ENCODE measurements at places on chromosomes 7 and 10.

- no peak for DNase-seq
These were observed 605.4 kb downstream of the INHBA start for GRCh38 chr7:41097501-41097900.

- no peak for DNase-seq
These were observed 8.1 kb upstream of the VDAC2 start for GRCh38 chr10:75202321-75203045.

- peak; percentile 19 for DNase-seq
These were observed 70.8 kb upstream of the ZMIZ1 start for GRCh38 chr10:78997635-78998618.

DNA sequence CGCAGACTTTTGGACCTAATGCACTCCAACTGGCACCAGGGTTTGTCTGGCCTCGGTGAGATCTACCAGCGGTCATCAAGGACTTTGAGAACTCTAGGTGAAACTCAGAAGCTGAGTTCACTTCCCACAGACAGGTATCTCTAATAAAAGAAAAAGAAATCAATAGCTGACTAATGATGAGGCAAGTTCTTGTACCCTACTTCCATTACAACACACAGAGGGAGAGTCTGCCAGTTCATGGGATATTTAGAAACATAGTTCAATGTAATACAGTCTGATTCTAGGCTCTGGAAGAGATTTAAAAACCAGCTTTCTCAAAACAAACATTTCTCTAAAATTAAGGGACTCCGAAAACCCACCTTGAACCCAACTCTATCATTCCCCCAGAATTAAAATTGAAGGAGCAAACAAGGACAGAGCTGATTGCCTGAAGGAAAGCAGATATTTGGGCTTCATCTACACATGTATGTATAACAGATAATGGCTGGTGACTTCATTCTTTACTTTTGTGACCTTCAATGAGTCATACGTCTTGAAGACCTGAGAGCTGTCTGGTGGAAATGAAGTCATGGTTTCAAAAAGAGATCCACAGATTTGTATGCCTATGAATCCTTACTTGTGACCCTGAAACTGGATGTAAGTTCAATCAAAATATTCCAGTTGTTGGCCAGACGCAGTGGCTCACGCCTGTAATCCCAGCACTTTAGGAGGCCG lies 2.7 kb upstream of the PNLIPRP1 start:
- no peak for DNase-seq

DNA sequence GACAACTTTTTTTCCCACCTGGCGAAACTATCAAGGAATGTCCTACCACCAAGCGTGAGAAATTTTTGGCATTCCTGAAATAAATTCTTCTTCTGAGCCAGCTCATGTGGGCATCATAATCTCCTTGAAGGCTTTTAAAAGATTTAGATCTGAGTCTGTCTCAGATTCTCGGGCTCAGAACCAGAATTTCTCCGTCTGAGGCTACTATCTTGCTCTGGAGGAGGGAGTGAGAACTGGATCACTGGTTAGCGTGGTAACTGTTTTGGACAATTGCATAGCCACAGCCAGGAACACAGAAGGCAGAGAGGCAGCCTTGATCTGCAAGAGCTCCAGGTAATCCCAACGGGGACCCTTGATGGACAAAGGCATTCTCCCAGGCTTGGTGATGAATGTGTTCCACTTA lies 1.0 kb upstream of the PLAC9 start:
- DNase-seq: no peak

DNA sequence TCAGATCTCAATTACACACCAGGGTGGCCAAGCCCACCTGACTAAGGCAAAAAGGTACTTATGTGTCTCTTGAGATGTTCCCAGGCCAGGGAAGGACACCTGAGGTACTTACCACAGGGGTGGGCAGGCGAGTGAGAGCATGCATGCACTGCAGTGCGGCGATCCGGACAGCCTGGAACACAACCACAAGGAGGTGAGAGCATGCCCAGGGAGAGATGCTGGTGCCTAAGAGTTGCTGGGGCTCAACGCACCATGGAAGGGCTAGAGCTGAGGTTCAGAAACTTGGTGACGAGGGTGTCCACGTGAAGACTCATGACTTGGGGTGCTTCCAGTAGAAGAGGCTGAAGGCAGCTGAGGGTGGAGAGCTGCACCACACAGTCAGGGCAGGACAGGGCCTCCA lies 13.1 kb downstream of the ZDHHC16 start:
- no peak for DNase-seq

GRCh38 chr7:158074896-158075632 lies 512.6 kb downstream of the PTPRN2 start:
- DNase-seq: no peak

DNA sequence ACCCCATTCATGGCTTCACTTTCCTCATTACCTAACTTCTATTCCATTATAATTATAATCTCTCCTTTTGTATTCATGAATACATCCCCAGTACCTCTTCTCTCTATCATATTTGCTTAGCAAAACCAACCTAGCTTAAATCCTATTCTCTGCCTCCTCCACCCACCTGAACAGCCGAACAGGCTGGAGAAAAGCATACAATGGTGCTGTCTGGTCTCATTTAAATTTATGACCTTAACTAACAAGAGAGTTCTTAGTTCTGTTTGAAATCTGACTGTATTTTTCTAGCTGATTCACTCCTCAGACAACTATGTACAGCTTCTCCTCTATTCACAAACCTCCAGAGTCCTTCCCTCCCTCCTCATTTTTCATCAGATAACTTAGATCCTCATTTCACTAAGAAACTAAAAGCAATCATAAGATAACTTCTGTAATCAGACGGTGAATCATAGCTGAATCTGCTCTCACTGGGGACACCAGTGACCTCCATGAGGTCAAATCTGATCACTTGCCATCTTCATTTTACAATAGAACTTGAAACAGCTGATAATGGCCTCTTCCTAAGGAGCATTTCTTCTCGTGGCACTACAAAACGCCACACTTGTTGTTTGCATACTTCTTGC lies 233.9 kb upstream of the AOAH start:
- no peak for DNase-seq

GRCh38 chr7:70044064-70044463 lies 445.8 kb downstream of the AUTS2 start:
- DNase-seq: no peak

GRCh38 chr7:81774551-81774950 lies 4.7 kb upstream of the HGF start:
- no peak for DNase-seq

DNA sequence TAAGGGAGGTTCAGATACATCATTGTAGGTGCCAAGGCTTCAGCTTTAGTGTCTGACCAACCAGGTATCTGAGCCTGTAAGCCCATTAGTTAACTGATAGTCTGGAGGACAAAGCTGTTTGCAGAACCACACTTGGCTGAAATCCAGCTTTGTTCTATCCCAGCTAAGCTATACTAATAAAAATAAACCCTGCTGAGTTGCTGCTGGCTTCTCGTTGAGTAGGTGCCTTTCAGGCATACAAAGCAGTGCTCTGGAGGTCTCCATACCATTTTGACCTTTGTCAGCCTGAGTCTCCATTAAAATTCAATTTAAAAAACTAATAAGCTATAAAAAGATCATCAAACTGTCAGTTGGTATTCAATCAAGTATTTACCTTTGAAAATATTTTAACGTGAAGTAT lies 22.0 kb downstream of the CDCA7L start:
- DNase-seq: no peak

GRCh38 chr10:78047314-78047891 lies 13.7 kb downstream of the RPS24 start:
- DNase-seq: peak; percentile 79

DNA sequence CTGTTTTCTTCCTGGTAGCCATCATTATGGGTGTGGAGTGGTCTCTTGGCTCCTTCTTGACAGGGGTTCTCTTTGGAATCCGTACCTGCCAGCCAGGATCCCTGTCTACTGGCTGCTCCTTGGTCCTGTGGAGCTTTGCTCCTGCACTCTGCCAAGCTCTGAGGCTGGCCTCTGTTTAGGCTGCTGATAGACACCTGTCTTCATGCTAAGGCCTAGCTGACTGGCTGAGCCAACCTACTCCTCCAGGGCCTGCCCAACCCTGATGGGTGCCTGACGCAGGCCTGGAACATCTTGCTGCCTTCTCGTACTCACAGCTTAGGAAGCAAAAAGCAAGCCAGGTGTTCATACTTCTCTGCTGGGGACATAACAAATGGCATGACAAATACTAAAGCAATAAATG lies 333.6 kb upstream of the ZNF32 start:
- no peak for DNase-seq

- peak; percentile 78 for DNase-seq
These were observed 88.0 kb upstream of the TNS3 start for GRCh38 chr7:47669901-47670384.

- no peak for DNase-seq
These were observed 312.6 kb downstream of the FGFR2 start for GRCh38 chr10:121285406-121286196.

DNA sequence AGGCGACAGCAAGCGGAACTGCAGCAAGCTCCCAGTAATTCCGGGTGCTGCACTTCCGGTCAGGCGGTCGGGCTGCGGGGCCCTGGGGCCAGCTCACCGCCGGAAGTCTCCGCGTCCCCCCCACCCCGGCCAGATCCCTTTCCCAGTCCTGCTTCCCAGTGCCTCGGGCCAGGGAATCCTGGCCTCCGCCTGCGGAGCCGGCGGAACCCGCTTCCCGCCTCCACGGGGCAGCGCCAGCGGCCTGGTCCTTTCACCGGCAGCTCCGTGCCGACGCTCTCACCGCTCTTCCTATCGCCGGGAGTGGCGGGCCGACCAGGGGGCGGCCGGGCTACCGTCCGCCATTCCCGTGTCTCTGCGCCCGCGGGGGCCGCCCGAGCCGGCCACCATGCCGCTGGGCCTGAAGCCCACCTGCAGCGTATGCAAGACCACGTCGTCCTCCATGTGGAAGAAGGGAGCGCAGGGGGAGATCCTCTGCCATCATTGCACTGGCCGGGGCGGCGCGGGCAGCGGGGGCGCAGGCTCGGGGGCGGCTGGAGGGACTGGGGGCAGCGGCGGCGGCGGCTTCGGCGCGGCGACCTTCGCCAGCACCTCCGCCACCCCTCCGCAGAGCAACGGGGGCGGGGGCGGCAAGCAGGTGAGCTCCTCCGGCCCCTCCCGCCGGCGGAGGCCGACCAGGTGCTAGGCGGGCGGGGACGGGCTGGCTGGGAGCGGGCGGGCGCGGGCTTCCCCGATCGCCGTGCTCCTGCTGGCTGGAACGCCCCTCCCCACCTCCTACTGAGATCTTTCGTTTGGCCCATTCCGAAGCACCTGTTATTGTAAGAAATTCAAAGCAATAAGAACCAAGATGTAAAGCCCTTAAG lies at the start of gene GATAD1:
GATAD1 (plus strand) TSS at position 138 of the 860 bp plus-strand sequence; CDS start at position 386, 248 bp downstream.
- DNase-seq: peak; percentile 91
